Natural killer cell (primary cell): ENCODE measurements at places on chromosomes 2 and 18. TPM values are rescaled to one million over a fixed set of nuclear protein-coding genes. Genes with fewer than 3 reads are reported as not detected.

GRCh38 chr18:34540897-34541296, 169.2 kb upstream of the DTNA start:
- DNase-seq = no peak

GRCh38 chr18:5413447-5413846, 117.9 kb upstream of the ZBTB14 start:
- no peak for DNase-seq

DNA sequence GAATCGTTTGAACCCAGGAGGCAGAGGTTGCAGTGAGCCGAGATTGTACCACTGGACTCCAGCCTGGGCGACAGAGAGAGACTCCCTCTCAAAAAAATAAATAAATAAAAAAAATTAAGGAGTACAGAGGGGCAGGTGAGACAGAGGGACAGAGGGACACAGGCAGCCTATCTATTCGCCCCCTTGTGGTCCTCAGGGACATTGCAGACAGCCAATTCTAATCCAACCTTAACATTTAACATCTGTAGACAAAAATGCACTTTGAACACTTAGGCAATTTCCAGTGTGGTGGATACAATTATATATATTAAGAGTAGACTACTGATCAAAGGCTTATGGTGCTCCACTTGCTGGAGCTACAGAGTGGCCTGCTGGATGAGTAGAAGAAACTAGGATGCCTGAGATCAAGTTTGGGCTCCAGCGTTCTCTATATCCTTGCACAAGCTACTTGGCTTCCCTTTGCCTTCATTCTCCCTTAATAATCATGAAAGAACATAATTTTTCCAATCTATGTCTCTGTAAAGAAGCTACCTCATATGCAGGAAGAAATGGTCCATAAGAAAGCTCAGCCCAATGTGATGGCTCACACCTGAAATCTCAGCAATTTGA, 8.2 kb upstream of the SMARCAL1 start:
- DNase-seq = peak; percentile 32

GRCh38 chr2:70607121-70607561, 53.5 kb upstream of the TGFA start:
- DNase-seq = no peak

- DNase-seq = no peak
Measured at GRCh38 chr2:212928681-212929080, 222.7 kb downstream of the IKZF2 start.

- no peak for DNase-seq
Measured at GRCh38 chr2:124542932-124543640, 518.0 kb downstream of the CNTNAP5 start.

DNA sequence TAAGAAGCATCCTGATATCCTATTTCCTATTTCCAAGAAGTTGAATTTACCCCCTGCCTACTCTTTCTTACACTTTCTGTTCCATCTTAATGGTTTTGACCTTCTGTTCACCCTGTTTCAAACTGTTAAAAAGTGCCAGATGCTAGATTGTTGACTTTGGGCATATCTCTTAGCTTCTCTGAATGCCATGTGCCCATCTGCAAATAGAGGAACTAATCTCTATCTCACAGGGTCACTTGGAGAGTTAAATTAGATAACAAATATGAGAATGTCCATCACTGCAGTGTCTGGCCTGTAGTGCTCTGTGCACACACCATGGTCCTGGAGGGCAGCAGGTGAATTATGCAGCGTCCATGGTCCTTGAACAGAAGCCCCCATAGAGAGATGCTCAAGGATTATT, 83.8 kb downstream of the LRATD1 start:
- no peak for DNase-seq

Gene SLC16A14
- total RNA-seq = 0.23 TPM

DNA sequence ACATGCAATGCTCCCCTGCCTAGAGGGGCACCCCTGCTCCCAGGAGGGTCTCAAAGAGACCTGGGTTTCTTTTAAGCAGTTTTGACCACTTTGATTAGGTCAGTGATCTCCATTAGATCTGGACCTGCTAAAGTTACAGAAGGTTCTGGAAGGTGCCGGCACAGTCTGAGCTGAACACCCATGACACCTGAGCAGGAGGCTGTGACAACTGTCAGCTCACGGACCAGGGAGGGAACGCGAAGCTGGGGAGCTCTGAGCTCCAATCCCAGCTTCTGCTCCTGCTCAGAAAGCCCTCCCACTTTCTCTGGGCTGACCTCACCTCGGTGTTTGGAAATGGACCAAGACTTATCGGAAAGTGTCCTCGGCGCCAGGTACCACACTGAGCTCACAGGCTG, 113.8 kb downstream of the NFATC1 start:
- no peak for DNase-seq

DNA sequence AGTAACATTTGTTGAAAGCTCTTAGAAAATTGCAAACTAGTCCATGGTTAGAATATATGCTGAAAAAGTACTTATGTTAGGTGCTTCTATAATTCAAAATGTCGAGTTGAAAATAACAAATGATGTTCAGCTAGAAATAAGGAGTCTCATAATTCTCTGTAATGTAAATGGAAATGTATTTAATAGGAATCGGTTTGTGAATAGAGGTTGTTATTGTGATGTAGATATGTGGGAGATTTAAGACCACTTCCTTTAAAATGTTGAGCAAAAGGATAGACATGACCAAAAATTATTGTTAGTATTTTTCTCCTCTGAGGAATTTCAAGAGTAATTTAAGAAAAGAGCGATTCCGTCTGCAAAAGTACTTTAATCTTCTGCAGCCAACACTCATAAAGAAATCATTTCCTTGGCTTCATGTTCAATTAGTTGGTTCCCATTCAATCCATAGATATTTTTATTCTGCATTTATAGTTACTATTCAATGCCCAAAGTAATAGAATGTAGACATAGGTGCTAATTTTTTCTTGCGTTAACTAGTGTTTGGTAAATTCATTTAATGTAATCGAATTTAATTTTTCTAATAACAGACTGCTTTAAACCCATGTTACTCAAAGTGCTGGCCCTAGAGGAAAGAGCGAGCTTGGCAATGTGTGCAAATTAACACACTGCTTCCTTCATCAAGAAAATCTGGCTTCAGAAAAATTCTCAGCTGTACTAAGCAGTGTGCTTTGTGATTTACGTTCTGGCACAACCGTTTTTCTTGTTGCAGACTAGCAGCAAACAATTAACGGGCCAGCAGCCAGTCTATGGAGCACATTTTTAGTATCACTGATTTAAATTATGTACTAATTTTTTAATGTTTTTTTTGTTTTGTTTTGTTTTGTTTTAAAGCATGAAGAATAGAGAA, 32.2 kb downstream of the FN1 start:
- no peak for DNase-seq

Gene XIRP2
- not detected for total RNA-seq
